Daoy (cell line): ENCODE measurements at places on chromosomes 3 and 15.

GRCh38 chr15:95972041-95972553 lies 358.4 kb upstream of the NR2F2 start:
- peak; percentile 9 for DNase-seq

DNA sequence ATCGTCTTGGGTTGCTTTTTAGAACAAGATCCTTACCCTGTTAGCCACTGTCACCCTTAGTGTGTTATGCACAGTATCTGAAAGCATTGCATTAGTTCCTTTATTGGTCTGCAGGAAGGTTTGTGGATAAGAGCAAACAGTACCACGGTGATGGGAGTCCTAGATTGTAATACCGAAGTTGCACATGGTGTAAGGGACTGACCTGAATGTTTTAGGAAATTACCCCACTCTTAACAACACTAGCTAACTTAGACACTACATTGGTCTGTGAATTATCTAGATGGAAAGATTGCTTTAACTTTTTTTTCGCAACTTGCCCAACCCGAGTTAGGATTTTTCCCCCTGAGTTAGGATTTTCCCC lies 1.3 kb downstream of the STT3B start:
- peak; percentile 5 for DNase-seq

DNA sequence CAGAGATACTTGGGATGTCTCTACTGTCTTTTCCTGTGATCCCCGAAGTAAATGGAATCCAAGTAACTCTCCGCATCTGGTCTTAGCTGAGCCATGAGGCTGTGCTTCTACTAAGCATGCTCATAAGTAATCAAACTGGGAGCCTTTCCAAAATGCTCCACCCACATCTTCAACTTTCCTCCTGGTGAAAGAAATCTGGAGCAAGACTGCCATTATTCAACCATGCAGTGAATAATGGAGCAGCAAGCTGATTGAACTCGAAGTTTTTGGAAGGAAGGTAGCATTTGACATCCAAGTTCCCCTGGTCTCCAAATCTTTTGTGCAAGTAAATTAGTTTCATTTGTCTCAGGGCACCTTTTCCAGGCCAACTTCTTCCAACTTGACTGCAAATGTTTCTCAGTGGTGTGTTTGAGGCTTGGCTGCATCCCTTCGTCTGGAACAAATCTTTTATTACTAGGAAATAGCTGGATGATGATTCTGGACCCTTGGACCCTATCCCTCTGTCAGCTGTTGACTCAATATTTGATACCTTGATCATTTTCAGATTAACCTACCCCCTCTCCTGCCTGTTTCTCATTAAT lies 19.4 kb downstream of the GXYLT2 start:
- no peak for DNase-seq

DNA sequence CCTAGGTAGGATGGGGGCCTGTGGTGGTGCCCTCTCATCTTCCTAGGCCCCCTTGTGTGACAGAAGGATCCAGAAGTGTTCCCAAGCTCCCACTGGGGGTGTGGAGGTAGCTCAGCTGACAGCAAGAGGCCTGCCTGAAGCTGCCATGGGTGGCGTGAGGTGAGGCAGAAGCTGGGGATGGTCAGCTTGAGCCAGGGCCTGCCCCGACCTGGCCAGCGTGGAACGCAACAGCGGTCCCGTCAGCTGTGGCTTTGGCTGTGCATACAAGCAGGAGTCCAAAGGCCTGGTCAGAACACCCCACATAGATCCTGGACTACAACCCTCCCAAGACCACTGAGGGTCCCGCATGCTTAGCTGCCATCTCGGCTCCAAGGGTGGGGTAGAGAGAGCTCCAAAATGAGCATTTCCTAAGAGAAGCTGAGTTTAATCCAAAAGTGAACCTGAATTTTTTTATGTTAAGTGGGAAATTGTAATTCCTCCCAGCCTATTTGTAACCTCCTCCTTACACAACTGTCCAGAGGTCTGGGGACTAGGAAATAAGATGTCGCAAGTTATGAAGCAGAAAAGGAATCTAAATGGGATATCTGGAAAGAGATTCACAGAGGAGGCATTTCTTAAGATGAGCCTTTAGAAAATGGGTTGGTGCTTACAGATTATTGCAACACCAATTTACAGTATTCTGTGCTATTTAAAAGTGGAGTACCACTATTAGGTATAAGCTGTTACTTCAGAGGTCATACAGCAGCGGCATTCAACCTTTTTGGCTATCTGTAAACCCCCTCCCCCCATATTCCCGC lies 9.9 kb upstream of the PLA2G4D start:
- no peak for DNase-seq

GRCh38 chr15:42742149-42742548 lies 5.2 kb upstream of the CDAN1 start:
- DNase-seq: no peak

GRCh38 chr3:81003817-81004216 lies 757.6 kb downstream of the GBE1 start:
- no peak for DNase-seq

DNA sequence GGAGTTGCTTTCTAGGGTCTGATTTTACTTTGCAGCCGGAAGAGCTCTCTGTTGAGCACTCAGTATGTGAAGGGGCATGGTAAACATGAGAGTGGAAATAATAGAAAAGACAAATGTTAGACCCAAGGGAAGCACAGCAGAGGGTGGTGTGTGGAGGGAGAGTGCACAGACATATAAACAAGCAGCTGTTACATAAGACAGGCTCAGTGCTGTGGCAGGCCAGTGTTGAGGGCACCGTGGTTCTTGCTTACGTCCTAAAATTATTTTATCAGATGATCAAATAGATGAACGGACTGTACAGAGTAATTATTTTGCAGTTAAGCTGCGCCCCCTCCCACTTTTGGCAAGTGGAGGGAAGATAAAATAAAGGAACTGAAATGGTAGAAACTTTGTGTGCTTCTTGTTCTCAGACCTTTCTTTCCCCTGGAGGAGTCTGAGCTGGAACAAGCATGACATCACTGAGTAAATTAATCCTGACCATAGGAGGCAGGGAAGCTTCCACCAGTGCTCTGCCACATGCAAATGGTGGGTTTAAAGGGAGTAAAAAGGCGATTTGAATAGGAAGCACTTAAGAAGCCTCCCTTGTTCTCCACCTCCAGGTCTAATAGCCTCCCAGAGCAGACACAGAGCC lies 205.6 kb downstream of the IL20RB start:
- DNase-seq: no peak

DNA sequence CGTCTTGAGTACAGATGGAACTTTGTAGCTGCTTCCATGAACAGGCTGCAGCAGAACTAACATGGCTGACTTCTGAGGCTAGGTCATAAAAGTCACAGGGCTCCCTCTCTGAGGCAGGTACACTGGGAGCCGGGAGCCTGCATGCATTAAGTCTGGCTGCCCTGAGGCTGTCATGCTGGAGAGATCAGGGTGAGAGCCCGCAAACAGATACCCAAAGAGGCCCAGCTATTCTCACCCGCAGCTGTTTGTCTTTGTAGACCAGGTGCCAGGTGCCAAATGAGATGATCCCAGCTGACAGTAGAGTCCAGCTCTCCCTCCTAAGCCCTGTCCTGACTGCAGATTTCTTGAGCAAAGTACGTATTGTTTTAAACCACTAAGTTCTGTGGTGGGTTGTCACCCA lies 8.6 kb upstream of the SLCO3A1 start:
- DNase-seq: no peak

- DNase-seq: no peak
These were observed 427 bp upstream of the RNF111 start for GRCh38 chr15:58987036-58987435.

DNA sequence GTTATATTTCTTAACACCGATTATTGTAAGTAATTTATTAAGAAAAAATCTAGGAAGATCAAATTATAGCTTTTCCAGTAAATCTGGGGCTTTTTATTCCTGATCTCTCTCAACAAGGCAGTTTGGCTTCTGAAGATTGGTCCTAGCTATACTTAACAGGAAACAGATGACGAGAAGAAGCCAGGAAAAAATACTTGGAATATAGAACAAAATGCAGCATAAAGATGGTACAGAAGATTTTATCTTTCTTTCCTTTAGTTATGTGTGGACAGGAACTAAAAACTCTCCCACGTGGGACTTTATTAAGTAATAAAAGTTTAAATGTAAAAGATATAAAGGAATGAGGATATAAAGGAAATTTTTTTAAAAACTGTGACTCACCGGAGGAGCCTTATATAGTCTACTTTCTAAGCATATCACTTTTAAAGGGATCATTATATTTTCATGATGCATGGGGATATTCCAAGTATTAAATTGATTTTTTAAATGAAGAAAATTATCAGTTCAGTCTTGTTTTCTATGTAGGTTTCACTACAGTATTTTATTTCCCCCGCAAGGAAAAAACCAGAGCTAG lies 8.2 kb downstream of the B3GNT5 start:
- no peak for DNase-seq

DNA sequence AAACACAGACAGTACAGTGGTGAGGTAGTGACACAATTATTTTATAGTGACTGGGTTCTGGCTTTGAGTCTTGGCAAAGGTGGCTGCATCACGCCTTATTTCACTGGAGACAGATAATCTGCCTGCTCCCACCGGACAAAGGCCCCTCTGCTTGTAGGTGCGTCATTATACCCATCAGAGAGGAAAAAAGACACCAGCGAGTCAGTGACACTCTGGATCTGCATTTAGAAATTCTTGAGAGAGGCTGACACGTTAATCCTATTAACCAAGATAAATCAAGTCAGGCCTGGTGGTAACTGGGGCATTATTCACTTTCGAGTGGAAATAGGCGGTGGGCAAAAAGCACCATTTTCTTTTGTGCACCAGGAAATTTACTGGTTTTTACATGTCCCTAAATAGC lies 76.2 kb downstream of the NR2F2 start:
- DNase-seq: no peak

DNA sequence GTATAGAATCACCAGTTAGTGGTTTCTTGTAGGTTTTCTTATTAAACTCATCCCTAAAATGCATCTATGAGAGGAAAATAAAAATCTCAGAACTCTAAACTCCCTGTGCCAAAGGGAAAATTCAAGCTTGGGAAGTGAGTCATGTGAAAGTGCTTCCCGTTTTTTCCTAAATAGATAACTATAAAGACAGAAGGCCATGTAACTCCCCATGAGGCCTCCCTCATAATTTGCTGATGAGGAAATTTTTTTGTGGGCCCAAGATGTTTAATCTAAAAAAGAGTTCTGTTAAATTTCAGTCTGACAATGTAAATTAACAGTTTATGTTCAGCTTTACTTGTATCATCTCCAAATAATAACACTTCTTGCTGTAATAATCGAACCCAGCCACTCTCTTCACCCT lies 1273.9 kb downstream of the OTOL1 start:
- DNase-seq: no peak

DNA sequence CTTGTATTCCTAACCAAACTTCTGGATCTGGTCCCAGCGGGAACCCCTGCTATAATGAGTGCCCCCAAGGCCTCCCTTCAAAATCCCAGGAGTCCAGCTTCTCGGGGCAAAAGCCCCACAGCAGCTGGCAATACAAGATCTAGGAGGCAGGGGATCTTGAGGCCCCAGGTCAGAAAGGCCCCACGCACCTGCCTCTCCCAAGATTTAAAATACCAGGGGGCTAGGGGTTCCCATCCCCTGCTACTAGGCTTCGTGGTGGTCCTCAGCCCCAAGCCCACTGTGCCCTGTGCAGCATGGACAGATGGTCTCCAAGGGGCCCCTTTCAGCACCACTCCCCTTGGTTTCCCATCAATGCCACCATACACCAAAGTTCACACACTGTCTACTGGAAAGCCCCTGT lies 15.8 kb upstream of the CYP11A1 start:
- DNase-seq: no peak

- no peak for DNase-seq
These were observed 23.9 kb upstream of the PLSCR4 start for GRCh38 chr3:146274833-146275232.
